Spinal cord (tissue), 10 donors: ENCODE measurements at places on chromosomes 2 and 18. TPM values are rescaled to one million over a fixed set of nuclear protein-coding genes. Genes with fewer than 3 reads are reported as not detected.

- H3K27ac ChIP-seq = no peak overlapping the region
- H3K4me1 ChIP-seq = no peaks in the 10 kb centered on the region
- no peak overlapping the region for H3K4me3 ChIP-seq
These were observed 175.7 kb downstream of the ETAA1 start for GRCh38 chr2:67572721-67573435.

- no peak overlapping the region for H3K27ac ChIP-seq
- peaks cover 8% of the 10 kb centered on the region for H3K4me1 ChIP-seq
- H3K27me3 ChIP-seq = no peaks in the 10 kb centered on the region
- no peak overlapping the region for H3K4me3 ChIP-seq
These were observed 16.3 kb downstream of the CDC42EP3 start for GRCh38 chr2:37654932-37655841.

DNA sequence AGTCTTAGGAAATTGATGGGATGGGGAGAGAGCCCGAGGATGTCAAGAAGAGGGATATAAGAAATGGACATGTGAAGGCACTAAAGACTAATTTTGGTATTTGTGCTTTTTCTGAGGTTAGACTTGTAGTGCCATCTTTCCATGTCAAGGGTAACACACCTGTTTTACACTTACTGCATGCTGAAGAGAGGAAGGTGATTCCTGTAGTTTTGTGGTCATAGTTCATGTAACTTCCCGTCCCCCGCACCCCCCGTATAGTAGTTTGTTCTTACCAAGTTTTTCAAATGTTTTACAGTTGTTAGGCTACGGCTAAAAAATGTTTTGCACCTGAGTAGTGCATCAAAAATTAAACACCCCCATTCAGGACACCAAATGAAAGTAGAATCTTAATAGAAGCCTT is 73.8 kb downstream of the CLIP4 start:
- H3K27me3 ChIP-seq = no peaks in the 10 kb centered on the region
- DNase-seq = no peak
- H3K27ac ChIP-seq = no peak overlapping the region
- H3K4me3 ChIP-seq = no peak overlapping the region

GRCh38 chr2:190036071-190036470 is 26.5 kb downstream of the MSTN start:
- H3K4me1 ChIP-seq = no peaks in the 10 kb centered on the region
- H3K36me3 ChIP-seq = no peaks in the 10 kb centered on the region
- no peak for DNase-seq
- H3K27ac ChIP-seq = no peak overlapping the region

The REG3A gene
- not detected for total RNA-seq

DNA sequence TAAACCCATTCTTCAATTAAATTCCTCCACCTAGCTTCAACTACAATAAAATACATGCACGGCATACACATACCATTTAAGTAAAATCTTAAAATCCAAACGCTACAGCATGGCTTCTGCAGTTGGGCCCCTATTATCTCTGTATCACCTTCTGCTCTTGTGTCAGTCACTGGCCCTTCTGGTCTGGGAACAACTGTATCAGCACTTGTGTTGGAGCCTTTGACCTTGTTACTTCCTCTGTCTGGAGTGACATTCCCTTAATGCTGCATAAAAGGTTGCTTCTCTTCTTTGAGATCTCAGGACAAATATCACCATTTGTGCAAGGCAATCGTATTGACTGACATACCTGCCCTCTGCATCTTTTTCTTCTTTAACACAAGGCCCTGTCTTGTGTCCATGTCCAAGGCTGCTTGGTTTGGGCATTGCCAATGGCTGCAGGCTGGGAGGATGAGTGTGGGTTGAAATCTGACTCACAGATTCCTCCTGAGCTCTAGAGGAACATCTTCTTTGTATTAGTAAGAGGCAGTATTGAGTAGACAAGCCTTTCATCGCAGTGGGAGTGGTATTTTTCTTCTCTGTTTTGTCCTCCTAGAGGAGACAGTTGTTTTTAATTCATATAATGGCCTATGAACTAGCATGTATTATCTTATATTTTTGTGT is 267.8 kb upstream of the TRIB2 start:
- no peak for DNase-seq
- no peak overlapping the region for H3K27ac ChIP-seq
- no peaks in the 10 kb centered on the region for H3K4me1 ChIP-seq
- H3K4me3 ChIP-seq = no peak overlapping the region
- no peaks in the 10 kb centered on the region for H3K36me3 ChIP-seq

DNA sequence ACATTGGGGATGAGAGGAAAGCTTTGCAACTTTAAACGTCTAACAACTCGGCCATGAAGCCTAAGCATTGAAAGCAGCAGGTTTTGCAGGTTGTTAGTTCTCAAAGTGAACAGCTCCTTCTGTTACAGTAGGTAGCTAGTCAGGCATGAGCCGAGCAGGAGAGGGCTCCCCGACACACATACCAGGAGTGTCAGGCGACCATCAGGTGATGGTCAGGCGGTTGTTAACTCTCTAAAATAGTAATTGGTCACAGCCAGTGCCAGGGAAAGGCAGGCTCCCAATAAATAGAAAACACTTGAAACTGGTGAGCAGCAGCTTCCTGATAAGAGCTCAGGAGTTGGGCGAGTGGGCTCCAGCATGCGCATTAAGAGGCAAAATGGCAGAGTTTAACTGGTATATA is 53.5 kb upstream of the DAPL1 start:
- no peak overlapping the region for H3K27ac ChIP-seq
- no peak for DNase-seq
- H3K27me3 ChIP-seq = no peaks in the 10 kb centered on the region
- no peaks in the 10 kb centered on the region for H3K36me3 ChIP-seq

The PTPRM gene
- total RNA-seq = 121 TPM

The DSG1 gene
- 0.20 TPM for total RNA-seq

The ADAM23 gene
- total RNA-seq = 15.7 TPM

The INPP1 gene
- 25.4 TPM for total RNA-seq
